SJSA1 (cell line): ENCODE measurements at places on chromosomes 1 and 21. TPM values are rescaled to one million over a fixed set of nuclear protein-coding genes. Genes with fewer than 3 reads are reported as not detected.

The OXCT2 gene
- total RNA-seq, result 0.13 and 0.44 TPM in 2 replicates

DNA sequence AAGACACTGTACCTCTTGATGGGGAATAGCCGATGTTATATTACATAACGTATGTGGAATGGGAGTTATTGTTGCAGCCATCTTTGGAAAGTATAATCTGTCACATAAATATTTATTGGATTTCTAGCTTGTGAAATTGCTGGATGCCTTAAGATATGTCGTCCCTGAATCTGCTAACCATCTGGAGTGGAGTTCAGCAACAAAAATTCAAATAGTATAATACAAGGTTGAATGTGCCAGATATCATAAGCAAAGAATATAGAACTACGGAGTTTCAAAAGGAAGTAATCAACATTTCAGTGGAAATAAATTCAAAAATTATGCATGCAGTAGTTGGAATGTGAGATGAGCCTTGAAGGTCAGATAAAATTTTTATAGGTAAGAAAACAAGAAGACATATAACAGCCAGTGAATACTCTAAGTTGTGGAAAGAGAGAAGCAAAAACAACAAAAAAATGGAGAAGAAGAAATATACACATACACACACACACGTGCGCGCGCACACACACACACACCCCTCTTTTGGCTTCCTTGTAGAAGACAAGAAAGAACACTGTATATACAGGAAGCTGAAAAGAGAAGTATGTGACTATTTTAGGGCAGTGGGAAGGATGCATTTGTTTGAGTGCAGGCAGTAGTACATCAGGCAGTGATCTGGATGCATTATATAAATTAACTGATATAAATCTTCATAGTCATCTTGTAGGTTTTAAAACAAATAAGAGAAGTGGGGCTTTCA is 516.7 kb downstream of the KCNT2 start:
- H3K4me1 ChIP-seq, result no peaks in the 10 kb centered on the region
- H3K27me3 ChIP-seq, result no peaks in the 10 kb centered on the region
- H3K27ac ChIP-seq, result no peak overlapping the region
- DNase-seq, result no peak
- no peaks in the 10 kb centered on the region for H3K36me3 ChIP-seq

GRCh38 chr1:230910755-230911117 is 42.4 kb upstream of the C1orf198 start:
- no peaks in the 10 kb centered on the region for H3K36me3 ChIP-seq
- DNase-seq, result no peak
- H3K4me3 ChIP-seq, result no peak overlapping the region
- no peaks in the 10 kb centered on the region for H3K27me3 ChIP-seq
- peaks cover 6% of the 10 kb centered on the region for H3K4me1 ChIP-seq

The TEKT2 gene
- not detected in 2 replicates for total RNA-seq

DNA sequence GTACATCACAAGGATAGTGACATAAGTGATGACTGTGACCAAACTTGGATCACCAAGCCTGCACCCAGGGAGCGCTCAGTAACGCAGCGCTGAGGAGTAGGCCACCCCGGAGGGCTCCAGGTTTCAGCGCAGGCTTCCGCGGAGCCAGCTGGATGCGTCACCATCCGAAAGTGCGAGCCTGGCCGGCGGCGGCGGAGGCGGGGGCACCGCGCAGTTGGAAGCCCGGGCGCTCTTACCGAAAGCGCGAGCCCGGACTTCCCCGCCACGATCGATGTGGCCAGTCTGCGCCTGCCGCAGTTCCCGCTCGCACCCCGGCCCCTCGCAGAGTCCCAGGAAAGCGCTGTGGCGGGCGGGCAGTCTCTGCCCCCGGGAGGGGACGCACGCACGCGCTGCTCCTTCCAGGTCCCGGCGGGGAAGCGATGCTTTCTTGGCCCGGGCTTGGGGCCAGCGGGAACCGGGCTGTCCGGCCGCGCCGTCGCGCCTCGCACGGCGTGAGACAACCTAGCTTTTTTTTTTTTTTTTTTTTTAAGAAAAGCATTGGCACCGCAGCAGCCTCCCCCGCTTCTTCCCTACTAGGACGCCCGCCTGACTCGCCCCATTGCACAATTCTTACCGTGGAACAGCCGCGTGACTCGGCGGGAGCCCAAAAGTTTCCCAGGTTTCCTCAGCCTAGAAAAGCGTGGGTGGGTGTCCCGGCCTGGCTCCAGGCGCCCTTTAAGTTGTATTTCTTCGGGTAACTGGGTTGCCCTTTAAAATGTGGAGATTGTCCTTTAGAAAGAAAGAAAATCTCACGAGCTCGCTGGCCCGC is 36.4 kb upstream of the JAK1 start:
- peak overlapping the region; percentile 40 for H3K4me3 ChIP-seq
- peaks cover 28% of the 10 kb centered on the region for H3K27me3 ChIP-seq
- no peaks in the 10 kb centered on the region for H3K36me3 ChIP-seq

DNA sequence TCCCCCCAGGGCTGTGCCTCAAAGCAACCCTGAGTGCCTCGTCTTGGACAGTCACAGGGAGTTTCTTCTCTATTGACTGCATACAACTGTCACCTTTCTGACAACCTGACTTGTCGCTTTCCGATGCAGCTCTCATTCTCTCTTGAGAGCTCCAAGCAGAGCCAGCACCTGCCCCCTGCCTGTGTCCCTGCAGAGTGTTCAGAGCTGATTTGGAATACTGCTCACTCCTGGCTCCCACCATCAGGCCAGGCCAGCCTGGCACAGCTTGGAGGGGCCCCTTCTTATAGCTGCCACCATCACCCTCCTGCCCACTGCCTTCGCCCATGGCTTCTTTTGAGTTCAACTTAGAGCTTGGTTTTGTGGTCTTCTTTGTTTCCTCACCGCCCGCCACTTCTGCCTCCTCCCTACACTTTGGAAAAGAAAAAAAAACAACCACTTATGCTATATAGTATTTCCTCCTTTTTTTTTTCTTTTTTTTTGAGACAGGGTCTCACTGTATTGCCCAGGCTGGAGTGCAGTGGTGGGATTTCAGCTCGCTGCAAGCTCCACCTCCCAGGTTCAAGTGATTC is 12.3 kb downstream of the NCF2 start:
- H3K36me3 ChIP-seq, result no peaks in the 10 kb centered on the region
- no peaks in the 10 kb centered on the region for H3K27me3 ChIP-seq
- H3K4me3 ChIP-seq, result no peak overlapping the region
- no peak for DNase-seq
- H3K27ac ChIP-seq, result no peak overlapping the region

The ZNF593OS gene
- 0.24 TPM in 1 of 2 replicates, not detected in the other for total RNA-seq
